ENCODE measurements at places on chromosomes 3 and 15.

DNA sequence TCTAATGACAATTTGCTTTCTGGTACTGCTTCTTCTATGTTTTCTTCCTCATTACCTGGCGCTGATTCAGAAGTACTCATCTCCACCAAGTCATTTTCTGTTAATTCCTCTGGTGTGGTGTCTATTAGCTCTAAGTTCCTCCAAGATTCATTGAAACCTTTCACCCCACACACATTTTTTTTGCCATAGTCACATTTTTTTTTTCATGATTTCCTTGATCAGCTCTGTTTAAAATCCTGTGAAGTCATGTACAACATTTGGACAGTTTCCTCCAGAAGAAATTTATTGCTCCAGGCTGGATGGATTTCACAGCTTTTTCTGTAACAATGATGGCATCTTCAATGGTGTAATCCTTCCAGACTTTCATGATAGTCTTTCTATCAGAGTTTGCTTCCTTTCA is 243.2 kb upstream of the VEPH1 start:
- DNase-seq: no peak

DNA sequence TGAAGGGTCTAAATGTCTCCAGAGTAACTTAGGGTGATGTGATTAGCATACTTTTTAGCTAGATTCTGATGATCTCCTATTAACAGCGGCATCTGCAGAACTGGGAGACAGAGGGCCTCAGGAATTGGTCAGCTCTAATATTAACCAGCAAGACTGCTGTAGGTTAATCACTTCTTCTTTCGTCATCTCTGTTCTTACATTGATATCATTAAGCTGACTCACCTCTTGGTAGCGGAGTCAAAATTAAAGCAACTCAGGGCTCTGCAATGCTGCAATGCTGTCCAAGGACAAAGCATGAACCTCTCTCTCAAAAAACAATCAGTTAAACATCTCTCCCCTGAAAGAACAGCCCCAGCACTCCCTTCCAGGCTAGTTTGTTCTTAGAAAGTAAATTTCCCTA is 57.5 kb upstream of the TRA2B start:
- DNase-seq: no peak

DNA sequence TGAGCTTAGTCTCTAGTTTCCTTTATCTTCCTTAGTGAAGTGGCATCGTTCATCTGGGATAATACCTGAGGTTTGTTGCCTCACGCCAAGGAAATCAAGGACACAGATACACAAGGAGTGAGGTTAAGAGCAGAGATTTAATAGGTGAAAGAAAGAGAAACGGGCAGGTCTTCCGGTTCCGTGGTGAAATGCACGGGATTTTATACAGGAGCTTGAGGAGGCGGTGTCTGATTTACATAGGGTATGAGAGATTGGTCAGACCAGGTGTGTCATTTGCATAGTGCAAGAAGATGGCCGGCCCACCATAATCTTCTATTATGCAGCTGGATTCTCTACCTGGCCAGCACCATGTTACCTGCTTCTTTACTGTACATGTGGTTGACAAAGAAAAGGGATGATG is 17.2 kb downstream of the ARRDC4 start:
- no peak for DNase-seq

- DNase-seq: no peak
Measured at GRCh38 chr3:149646181-149646766, 11.6 kb downstream of the WWTR1 start.

DNA sequence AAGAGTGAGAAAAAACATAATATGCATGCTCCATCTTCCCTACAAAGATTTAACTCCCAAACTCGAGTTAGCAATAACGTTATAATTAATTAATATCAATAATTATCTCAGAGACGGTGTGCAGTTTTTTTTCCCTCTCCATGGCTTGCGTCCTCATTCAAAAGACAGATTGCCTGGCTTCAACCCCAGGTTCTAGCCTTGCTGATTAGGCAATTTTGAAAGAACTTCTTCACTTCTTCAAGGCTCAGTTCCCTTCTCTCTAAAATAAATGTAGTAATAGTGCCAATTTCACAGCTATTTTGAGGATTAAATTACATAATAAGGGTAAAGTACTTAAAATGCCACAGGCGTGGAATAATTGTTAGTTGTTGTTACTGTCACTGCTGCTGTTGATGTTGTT is 876.1 kb upstream of the GBE1 start:
- no peak for DNase-seq
